ENCODE measurements at places on chromosomes 6 and 20. TPM values are rescaled to one million over a fixed set of nuclear protein-coding genes. Genes with fewer than 3 reads are reported as not detected.

Gene EEF1A1
- polyA plus RNA-seq, result 10,016 TPM

Gene GABBR1
- polyA plus RNA-seq, result 6.3 TPM

Gene RIN2
- polyA plus RNA-seq, result 19.4 TPM

Gene OLIG3
- polyA plus RNA-seq, result not detected
